Motor neuron (in vitro differentiated cells): ENCODE measurements at places on chromosomes 2 and 18.
A peak's percentile ranks its signal among the peaks of the same experiment; 100 is the strongest.

DNA sequence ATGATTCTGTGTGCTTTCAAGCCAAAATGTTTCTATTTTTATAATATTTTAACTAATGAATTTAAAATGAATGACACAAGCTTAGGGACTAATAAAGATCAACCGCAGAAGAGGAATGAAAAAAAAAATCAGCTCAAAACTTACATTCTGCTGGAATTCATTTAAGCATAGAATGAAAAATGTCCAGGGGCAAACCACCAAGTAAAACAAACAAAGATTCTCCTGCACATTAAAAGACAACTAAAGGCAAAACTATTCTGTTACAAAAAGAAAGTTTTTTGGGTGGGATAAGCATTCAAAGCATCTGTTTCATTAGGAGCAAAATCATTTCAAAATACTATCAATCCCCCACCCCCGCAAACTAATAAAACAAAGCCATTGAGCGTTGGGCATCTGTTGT is 99.3 kb upstream of the SOX11 start:
- no peak for ATAC-seq

- ATAC-seq, result no peak
These were observed 2.0 kb downstream of the NAGK start for GRCh38 chr2:71070294-71071093.

DNA sequence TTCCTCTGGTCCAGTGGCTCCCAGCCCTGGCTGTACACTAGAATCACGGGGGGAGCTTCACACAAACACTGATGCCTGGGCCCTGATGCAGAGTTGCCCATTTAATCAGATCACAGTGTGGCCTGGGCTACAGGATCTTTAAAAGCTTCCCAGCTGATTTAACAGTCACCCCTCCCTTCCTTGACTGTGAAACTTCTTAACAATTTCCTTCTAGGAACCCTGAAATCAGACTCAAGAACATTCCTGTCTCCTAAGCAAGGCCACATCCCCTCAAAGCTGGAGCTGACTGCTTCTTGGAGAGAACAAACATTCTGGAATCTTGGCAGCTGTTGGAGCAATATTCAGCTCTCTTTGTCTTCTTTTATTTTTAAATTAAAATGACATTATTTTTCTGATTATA is 88.7 kb downstream of the ADD2 start:
- ATAC-seq, result no peak

DNA sequence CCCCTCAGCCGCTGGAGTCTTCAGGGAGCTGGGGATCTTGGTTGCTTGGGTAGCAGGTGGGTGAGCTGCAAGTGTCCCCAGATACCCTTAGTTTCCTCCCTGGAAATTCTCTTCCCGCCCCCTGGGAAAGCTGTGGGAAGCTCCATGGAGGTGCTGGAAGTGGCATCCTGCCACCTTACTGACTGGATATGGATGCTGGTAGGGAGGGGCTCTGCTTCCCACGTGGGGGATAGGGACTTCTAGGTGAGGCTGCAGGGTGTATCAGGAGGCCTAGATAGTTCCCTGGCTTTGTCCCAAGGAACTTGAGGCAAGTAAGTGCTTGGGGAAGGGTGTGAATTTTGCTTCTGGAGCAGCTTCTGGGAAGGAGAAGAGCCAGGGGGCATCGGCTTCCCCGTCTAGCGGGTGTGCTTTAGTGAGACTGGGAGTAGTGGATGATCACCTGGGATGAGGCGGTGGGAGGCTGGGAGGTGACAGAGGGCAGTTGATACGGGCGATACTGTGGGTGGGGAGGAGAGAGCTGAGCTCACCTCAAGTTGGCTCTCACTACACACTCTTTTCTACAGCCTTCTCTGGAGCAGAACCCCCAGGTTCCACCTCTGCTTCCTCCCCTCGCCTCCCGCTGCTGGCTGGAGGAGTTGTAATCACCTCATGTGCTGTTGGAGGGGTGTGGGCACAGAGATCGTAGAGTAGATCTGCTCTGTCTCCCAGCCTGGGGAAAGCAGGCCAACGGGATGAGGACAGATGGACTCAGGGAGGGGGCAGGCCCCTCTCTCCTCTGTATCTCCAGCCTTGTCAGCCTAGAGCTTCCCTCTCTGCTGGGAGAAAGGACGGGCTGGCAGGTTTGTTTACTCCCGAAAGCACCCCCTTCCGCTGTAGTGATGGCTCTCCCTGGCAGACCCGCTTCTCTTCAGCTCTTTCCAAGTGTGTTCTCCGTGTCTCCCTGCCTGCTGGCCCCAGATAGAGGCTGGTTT is 19.8 kb downstream of the TET3 start:
- ATAC-seq, result no peak

- no peak for ATAC-seq
These were observed 350.9 kb downstream of the ARHGAP15 start for GRCh38 chr2:143480086-143480485.

- peak; percentile 87 for ATAC-seq
These were observed 169.1 kb downstream of the ATAD2B start for GRCh38 chr2:23757686-23758433.

- ATAC-seq, result peak; percentile 76
These were observed 111.3 kb downstream of the ESCO1 start for GRCh38 chr18:21489119-21489750.

- ATAC-seq, result no peak
These were observed 100.1 kb downstream of the PLCL1 start for GRCh38 chr2:197904446-197904845.

DNA sequence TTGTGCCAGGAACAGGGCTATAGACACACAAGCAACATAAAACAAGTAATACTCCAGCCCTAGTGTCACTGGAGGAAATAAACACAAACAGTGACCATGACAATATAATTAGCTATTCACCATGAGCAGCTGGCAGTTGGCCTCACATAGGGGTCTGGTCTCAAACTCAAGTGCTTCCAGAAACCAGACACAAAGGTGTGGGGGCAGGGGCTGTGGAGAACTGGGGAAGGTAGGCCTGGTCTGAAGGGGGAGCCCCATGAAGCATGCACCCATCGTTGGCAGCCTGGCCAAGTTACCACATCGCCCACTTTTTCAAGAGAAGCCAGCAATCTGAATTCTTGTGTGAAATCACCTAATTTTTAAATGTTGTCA is 49.5 kb upstream of the SP3 start:
- peak; percentile 6 for ATAC-seq

DNA sequence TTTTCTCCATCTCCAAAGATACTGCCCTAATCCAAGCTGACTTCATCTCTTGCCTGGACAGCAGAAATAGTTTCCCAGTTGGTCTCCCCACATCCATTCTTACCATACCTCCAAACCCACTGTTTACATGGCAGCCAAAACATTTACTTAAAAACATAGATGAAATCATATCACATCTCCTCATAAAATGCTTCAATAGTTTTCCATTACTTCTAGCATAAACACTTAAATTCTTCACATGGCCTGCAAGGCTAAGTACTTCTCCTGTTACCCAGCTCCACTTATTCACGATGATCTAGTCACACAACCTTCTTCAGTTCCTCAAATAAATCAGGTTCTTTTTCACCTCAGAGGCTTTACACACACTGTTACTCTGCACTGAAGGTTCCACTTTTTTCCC is 185.8 kb upstream of the ACVR2A start:
- ATAC-seq, result no peak

- no peak for ATAC-seq
These were observed 96.9 kb downstream of the TNS1 start for GRCh38 chr2:217905896-217906295.

GRCh38 chr2:64859312-64860212 is 129.6 kb upstream of the SLC1A4 start:
- peak; percentile 32 for ATAC-seq

DNA sequence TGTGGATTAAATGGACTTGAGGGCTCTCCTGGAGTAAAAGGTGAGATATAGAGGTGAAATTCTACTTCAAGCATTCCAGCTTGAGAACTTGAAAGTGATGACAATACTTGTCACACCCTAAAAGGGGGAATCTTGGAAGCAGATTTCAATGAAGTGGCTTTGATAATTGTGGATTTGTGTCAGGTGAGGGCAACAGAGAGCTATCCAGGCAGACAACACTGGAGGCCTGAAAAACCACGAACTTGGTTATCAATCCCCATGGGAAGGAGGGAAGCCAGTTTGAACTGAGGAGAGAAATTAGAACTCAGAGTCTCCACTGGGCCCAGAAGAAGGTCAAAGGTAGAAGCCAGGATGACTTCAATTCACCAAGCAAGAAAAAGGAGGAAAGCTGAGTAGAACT is 263.9 kb downstream of the FIGN start:
- ATAC-seq, result no peak

- no peak for ATAC-seq
These were observed 233.7 kb upstream of the EPC2 start for GRCh38 chr2:148410899-148411298.

DNA sequence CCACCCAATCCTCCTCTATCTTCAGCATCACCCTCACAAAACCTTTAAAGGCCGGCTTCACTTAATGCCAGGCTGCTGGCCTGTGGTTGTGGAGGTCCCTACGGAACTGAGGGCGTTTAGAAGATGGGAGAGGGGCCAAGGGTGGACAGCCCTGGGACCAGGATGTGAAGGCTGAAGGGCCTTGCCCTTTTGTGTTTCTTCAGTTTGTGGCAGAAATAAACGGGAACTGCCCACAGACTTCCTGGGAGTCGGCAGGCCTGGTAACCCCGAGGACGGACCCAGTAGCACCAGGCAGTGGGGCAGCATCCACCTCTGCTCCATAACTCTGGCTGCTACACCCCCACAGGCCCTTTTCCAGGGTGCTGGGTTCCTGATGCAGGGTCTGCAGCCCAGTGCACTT is 51.3 kb downstream of the LYPD1 start:
- no peak for ATAC-seq

- ATAC-seq, result no peak
These were observed 214.4 kb upstream of the EPAS1 start for GRCh38 chr2:46082531-46083485.

GRCh38 chr2:105604938-105605337 is 139.8 kb upstream of the NCK2 start:
- ATAC-seq, result no peak

GRCh38 chr2:1935476-1935875 is 191.2 kb upstream of the PXDN start:
- ATAC-seq, result no peak

DNA sequence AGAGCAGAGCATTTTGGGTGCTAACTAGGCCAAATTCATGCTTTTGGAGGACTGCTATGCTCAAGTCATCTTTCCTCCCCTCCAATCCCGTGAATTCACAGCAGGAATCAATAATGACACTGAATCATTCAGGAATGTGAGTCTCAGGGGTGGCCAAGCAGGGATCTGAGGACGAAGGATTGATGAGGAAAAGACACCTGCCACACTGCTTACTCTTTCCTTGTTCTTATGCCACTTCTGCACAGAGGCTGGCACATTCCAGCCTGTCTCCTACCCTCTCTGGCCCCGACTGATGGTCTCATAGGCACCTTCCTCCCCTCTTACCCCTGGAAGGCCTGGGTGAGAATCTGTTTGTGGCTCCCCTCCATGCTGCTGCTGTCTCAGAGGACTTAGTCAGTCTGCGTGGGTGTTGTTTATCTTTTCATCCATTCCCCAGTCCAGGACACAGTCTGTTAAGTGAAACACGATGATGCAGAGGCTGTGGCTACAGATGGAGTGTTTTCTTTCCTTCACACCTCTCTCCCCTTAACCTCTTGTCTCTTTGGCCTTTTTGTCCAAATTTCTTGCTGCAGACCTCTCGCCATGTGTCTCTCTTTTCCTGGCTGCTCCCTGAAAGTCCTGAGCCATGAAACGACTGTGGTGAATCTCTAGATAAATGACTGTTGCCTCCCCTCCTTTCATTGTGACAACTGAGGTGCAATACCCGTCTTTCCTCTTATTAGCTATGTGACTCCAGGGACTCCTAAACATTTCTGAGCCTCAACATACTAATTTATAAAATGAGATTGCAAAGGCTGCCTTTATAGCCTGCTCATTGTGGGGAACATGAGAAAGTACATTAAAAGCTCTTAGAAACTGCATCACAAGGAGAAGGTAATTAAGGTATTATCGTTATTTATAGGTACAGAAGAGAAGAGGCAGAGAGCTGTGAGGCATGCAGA is 86.9 kb downstream of the RDH14 start:
- ATAC-seq, result no peak

DNA sequence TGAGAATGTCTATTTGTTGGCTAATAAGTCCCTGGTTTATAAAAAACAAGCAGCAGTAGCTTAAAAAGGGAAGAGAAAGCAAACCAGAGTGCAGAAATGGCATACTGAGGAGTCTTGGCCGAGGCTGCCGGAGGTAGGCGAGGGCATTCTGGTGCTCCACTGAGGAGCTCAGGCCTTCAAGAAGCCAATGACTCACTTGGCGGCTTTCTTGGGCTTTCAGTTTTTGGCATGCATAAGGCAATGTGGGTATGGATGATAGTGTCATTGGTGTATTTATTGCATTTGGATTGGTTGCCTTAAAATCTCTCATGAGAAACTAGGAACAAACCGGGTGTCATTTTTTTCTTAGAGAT is 119.6 kb upstream of the ARL5A start:
- peak; percentile 9 for ATAC-seq

GRCh38 chr2:204665207-204665606 is 119.9 kb downstream of the PARD3B start:
- no peak for ATAC-seq

- ATAC-seq, result no peak
These were observed 31.1 kb upstream of the SATB2 start for GRCh38 chr2:199488772-199489400.

- ATAC-seq, result no peak
These were observed 18.2 kb upstream of the SEH1L start for GRCh38 chr18:12929477-12930083.

DNA sequence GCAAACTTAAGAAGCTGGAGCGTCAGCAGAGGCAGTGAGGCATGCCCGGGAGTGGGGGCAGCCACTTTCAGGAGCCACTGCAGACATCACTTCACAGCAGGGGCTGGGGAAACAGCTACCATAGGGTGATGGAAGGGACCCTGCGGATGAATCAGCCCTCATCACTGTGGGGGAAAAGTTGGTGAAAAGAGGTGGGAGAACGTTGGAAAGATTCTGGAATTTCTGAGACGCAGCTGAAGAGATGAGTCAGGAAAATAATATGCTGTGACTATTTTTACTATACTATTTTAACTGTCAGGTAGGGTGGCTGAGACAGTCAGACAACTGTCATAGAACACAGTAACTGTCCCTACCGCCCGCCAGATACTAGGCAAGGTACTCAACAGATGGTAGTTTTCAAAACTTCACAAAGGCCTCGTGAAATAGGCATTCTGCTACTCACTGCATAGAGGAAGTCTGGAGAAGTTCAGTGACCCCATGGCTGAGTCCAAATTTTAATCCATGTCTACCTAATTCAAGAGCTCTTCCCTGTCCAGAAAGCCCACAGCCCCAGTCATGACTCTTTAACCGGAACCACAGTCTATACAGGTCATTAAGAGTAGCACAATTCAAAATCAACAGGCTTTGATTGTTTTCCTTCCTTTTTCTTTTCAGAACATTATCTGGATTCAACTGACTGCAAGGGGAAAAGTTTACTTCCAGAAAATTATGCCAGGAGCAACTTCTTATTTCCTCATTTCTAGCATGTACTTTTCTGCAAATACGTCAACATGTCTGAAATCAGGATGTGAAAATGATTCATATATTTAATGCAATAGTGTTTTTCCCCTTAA is 39.3 kb upstream of the EPB41L3 start:
- no peak for ATAC-seq

GRCh38 chr2:216578325-216578724 is 54.9 kb upstream of the IGFBP2 start:
- no peak for ATAC-seq
